ENCODE measurements at places on chromosomes 6 and 20. TPM values are rescaled to one million over a fixed set of nuclear protein-coding genes. Genes with fewer than 3 reads are reported as not detected.
A peak's percentile ranks its signal among the peaks of the same experiment; 100 is the strongest.

- no peak for DNase-seq
Measured at GRCh38 chr20:58851221-58851968, 693 bp upstream of the GNAS-AS1 start.

GRCh38 chr20:45039475-45039820 lies 61.5 kb downstream of the KCNS1 start:
- DNase-seq = peak; percentile 57

Gene RNF144B
- total RNA-seq = 1.2 TPM

DNA sequence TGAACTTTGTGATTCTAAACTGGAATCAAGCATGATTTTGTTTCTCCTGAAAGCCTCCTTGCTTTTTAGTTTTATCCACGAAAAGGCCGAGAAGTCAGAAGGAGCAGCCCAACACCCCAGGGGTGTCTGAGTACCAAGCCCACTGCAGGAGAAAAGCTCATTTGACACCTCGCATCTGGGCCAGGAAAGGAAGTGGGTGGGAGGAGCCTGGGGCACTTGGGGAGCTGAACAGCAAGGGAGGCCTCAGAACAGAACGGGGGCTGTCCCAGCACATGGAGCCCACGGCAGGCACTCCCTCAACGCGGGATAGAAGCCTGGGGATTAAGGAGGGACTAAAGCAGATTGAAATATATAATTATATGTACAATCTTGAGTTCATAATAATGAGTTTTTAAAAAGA lies 6.6 kb downstream of the KIF25 start:
- DNase-seq = no peak

DNA sequence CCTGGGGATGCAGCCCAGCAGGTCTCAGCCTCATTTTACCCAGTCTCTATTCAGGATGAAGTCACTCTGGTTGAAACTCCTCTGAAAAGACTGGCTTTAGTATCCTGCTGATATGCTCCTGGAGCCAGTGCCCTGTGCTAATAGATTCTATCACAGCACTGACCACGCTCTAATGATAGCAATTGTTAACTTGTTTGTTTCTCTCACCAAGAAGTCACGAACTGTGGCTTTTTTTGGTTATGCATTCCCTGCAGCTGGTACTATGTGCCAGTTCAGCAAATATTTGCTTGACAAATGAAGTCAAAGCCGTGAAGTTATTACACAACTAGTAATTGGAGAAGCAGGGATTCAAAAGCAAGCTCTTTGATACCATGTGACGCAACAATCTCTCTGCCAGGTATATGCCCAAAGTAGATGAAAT lies 754.6 kb downstream of the KIF16B start:
- no peak for DNase-seq

- no peak for DNase-seq
Measured at GRCh38 chr6:16019462-16019861, 109.4 kb upstream of the MYLIP start.

GRCh38 chr6:13431861-13432465 lies 55.4 kb downstream of the GFOD1 start:
- DNase-seq = no peak

Gene LPA
- total RNA-seq = not detected

Gene OPRM1
- not detected for total RNA-seq

GRCh38 chr6:55668591-55668990 lies 89.6 kb upstream of the HMGCLL1 start:
- peak; percentile 69 for DNase-seq

- no peak for DNase-seq
Measured at GRCh38 chr20:44596010-44596409, 13.6 kb downstream of the PKIG start.

Gene HCRTR2
- not detected for total RNA-seq

- no peak for DNase-seq
Measured at GRCh38 chr6:128638817-128639216, 118.4 kb upstream of the PTPRK start.

Gene SCGN
- not detected for total RNA-seq

Data from fibroblast of the aortic adventitia (primary cell).